Natural killer cell treated with Interleukin-12 subunit alpha and Interleukin-12 subunit beta and Interleukin-15 and Interleukin-18, amount 100 ng/mL, for 72 hours (primary cell): ENCODE measurements at places on chromosomes 3 and 15. TPM values are rescaled to one million over a fixed set of nuclear protein-coding genes. Genes with fewer than 3 reads are reported as not detected.

- peaks cover 60% of the 10 kb centered on the region for H3K27me3 ChIP-seq
- no peak overlapping the region for H3K27ac ChIP-seq
- no peak for DNase-seq
- no peak overlapping the region for H3K4me3 ChIP-seq
Observed at GRCh38 chr3:181713280-181713647, 1.5 kb downstream of the SOX2 start.

TRPM1 gene
- not detected for total RNA-seq

CCR2 gene
- total RNA-seq = 2.5 TPM

GCSAM gene
- 1.00 TPM for total RNA-seq

DNA sequence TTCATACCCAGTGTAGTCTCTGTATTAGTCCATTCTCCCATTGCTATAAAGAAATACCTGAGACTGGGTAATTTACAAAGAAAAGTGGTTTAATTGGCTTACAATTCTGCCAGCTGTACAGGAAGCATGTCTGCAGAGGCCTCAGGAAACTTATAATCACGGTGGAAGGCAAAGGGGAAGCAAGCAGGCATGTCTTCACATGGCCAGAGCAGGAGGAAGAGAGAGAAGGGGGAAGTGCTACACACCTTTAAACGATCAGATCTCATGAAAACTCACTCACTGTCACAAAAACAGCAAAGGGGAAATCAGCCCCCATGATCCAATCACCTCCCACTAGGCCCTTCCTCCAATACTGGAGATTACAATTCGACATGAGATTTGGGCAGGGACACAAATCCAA is 6.3 kb upstream of the PARP14 start:
- no peak overlapping the region for H3K27ac ChIP-seq
- H3K4me3 ChIP-seq = no peak overlapping the region
- H3K4me1 ChIP-seq = peaks cover 15% of the 10 kb centered on the region
- H3K27me3 ChIP-seq = no peaks in the 10 kb centered on the region

DNA sequence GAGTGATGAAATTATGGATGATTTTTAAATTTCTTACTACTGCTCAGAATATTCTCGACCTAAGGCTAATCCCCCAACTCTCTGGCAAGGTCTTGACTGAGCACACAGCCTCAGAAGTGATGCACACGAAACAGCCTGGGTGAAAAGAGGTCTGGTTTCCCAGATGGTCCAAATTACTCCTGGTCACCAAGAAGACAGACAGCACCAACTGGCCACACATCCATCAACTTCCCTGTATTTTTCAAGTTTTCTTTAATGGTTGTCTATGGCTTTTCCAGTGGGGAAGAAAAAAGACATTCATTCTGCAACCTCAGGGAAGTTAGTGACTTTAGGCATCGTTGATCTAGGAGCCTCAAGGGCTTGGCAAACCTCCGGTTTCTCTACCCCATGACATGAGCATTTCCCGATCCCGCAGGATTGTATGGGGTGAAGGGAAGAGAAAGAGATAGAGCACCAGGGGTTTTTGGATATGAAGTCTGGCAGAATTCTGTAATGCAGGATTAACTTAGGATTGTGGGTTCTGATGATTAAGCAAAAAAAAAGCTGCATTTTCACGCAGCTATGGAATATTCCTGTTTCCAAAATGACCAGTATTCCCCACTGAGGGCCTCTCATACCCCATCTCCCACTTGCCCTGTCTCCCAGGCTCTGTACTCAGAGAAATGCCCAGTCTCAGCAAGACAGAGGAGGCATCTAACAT is 62.2 kb downstream of the UMPS start:
- peaks cover 3% of the 10 kb centered on the region for H3K27me3 ChIP-seq
- no peak overlapping the region for H3K4me3 ChIP-seq
- no peak overlapping the region for H3K27ac ChIP-seq
- peaks cover 8% of the 10 kb centered on the region for H3K4me1 ChIP-seq

DNA sequence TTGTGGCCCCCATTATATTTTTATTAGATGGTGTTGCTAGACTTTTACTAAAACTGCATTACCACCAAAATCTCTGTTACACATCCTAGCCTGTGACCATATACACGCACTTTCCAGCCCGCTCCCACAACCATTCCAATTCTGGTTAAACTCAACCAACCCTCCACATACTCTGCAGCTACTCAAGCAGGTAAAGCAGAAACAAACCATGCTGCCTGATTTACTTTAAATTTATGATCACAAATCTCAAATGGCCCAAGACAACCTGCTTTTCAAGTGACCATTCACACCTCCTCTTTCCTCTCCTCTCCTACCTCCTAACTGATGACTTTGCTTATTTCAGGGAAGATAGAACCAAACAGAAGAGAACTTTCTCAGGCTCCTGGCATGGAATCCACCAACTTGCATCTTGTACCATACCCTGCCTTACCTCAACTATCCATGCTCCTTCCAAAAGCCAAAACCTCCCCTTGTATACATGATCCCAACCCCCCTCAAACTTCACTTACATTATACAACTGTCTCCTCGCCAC is 18.5 kb downstream of the ULK4 start:
- no peak overlapping the region for H3K4me3 ChIP-seq
- H3K27ac ChIP-seq = no peak overlapping the region
- no peak for DNase-seq
- H3K36me3 ChIP-seq = no peaks in the 10 kb centered on the region
- H3K27me3 ChIP-seq = no peaks in the 10 kb centered on the region
- no peaks in the 10 kb centered on the region for H3K4me1 ChIP-seq

DNA sequence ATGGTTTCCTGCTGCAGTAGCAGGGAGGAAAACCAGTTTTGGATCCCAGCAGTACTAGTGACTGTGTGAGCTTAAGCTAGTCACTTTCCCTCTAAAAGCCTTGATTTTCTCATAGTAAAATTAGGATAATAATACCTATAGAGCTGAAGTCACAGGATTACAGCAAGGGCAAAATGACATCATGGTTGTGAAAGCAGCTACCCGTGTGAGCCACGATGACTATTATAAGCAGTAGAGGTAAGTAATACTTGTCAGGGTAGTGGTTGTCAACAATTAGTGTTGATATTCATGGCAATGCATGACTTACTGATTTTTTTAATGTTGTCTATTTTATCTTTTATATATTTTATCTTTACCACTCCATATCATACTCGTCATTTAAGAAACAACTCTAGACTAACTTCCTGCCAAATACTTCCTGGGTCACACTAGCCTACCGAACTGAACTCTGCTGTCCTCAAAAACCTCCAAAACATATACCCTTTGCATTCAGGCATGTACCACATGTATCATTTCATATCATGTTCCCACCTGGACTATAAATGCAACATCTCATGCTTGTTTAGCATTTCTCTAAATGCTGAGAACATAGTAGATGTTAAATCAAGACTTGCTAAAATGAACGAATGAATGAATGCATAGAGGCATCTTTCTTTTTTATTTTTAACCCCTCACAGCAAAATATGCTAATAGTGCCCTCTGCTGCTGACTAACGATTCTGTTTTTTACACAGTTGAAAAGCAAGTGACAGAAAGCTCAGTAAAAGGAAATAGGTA is 172.6 kb downstream of the P3H2 start:
- H3K36me3 ChIP-seq = no peaks in the 10 kb centered on the region
- H3K27ac ChIP-seq = no peak overlapping the region
- no peaks in the 10 kb centered on the region for H3K4me1 ChIP-seq
- DNase-seq = no peak
- H3K27me3 ChIP-seq = peaks cover 12% of the 10 kb centered on the region

BHLHE40 gene
- total RNA-seq = 941 TPM

DNA sequence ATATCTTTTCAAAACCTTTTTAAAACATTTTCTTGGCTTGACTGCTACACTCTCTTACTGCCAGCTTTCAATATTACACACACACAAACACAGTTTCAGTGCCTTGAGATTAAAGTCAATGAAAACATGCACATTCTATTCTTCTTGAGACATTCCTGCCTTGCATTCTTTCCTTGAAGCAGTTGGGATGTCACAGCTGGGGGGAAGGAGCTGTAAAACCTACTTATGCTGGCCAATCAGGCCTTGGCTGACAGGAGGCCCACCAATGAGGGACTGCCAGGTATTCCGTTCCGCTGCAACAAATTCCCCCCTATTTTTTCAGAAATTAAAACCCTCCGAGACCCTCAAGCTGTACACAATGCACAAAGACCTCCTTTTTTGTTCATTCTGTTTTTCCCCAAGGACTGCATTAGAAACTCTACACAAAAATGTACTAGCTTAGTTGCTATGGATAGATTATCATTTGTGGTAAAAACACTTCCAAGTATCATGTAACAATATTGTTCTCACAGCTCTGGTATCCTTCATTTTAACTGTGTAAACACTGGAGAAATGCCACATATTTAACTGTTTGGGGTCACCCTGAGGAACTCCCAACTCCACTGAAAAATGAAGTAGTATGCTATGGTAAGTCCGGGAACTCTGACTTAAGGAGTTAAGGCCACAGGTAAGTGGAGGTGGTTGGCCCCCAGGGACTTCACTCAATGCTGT is 18.5 kb downstream of the FSTL1 start:
- DNase-seq = no peak
- H3K27me3 ChIP-seq = peaks cover 31% of the 10 kb centered on the region
- no peaks in the 10 kb centered on the region for H3K4me1 ChIP-seq
- no peak overlapping the region for H3K4me3 ChIP-seq

DNA sequence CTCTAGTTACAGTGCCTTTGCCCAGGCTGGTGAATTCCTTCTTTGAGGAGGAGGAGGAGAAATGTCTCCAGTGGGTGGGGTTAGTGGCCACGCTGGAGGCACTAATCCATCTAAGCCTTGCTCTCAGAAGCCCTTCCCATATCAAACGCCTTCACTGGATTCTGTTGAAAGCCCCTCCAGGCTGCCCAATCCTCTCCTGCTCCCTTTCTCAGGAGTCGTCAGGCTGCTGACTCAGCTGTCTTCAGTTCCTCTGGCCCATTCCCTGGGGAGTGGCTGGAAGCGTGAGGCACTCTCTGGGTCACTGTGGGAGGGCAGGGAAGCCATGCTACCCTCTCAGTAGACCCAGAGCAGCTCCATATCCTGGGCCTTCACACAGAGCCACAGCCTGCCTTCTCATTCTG is 2.7 kb downstream of the AP2M1 start:
- no peaks in the 10 kb centered on the region for H3K27me3 ChIP-seq
- H3K36me3 ChIP-seq = no peaks in the 10 kb centered on the region
- peaks cover 21% of the 10 kb centered on the region for H3K4me1 ChIP-seq
- DNase-seq = no peak
- H3K4me3 ChIP-seq = peak overlapping the region; percentile 97

EIF4A2 gene
- total RNA-seq = 539 TPM

DNA sequence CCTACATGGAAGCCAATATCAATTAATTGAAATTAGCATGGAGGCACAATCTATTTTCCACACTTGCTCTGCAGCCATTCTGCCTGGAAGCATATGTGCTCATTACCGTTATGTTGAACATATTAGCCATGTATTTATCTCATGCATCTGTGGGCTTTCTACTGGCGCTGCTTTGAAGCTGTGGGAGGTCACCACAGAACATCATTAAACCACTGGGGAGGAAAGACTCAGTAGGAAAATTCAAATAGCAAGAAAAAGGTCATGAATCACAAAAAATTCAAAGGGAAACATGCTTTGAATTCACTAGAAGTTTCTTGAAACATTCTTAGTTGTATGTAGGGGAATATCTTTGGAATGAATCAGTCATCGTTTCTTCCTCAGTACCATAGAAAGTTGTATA is 652.5 kb downstream of the EDEM1 start:
- no peak for DNase-seq
- no peaks in the 10 kb centered on the region for H3K27me3 ChIP-seq
- no peaks in the 10 kb centered on the region for H3K4me1 ChIP-seq
- no peak overlapping the region for H3K4me3 ChIP-seq
- no peaks in the 10 kb centered on the region for H3K36me3 ChIP-seq

STAC gene
- total RNA-seq = not detected

GRCh38 chr3:169955406-169955805 is 11.2 kb upstream of the SEC62 start:
- no peak overlapping the region for H3K4me3 ChIP-seq
- no peaks in the 10 kb centered on the region for H3K4me1 ChIP-seq
- no peak overlapping the region for H3K27ac ChIP-seq
- no peak for DNase-seq
- H3K36me3 ChIP-seq = no peaks in the 10 kb centered on the region

TP53BP1 gene
- 27.8 TPM for total RNA-seq

DNA sequence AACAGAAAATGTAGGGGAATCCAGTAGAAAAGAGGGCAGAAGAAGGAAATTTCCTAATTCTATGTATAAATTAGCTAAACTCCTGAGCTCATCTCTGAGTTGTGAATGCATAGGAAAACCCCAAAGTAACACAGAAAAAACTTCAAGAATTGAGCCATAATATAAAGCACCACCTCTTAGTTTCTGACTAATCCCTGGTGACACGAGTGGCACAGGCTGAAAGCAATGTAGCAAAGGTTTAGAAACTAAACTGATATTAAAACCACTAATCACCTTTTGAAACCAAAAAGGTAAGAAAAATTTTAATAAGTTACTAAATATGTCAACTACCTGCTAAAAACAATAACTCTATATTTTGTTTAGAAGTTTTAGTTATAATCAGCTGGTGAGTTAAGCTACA is 255.6 kb upstream of the NECTIN3 start:
- peak overlapping the region; percentile 78 for H3K4me3 ChIP-seq
- no peak overlapping the region for H3K27ac ChIP-seq
- H3K27me3 ChIP-seq = no peaks in the 10 kb centered on the region
- peaks cover 15% of the 10 kb centered on the region for H3K4me1 ChIP-seq
- H3K36me3 ChIP-seq = no peaks in the 10 kb centered on the region
- no peak for DNase-seq

DNA sequence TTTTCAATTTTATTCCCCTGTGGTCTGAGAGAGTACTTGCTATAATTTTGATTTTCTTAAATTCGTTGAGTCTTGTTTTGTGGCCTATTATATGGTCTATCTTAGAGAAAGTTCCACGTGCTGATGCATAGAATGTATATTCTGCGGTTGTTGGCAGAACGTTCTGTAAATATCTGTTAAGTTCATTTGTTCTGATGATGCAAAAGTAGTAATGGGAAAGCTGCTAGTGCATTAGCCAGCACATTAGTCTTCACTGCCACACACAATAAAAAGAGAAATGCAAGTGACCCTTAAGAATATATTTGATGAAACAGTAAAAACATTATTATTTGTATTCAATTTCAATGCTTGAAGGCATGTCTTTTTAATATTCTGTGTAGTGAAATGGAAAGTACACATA is 84.8 kb downstream of the GTPBP8 start:
- H3K27me3 ChIP-seq = no peaks in the 10 kb centered on the region
- no peak for DNase-seq
- no peaks in the 10 kb centered on the region for H3K36me3 ChIP-seq
- H3K4me3 ChIP-seq = no peak overlapping the region
- no peak overlapping the region for H3K27ac ChIP-seq
- H3K4me1 ChIP-seq = no peaks in the 10 kb centered on the region

- no peak overlapping the region for H3K4me3 ChIP-seq
- H3K27ac ChIP-seq = no peak overlapping the region
- H3K36me3 ChIP-seq = no peaks in the 10 kb centered on the region
- DNase-seq = no peak
Observed at GRCh38 chr15:89783111-89783860, 7.2 kb downstream of the MESP2 start.

- H3K27ac ChIP-seq = no peak overlapping the region
- H3K4me3 ChIP-seq = no peak overlapping the region
- H3K4me1 ChIP-seq = peaks cover 11% of the 10 kb centered on the region
- H3K27me3 ChIP-seq = peaks cover 33% of the 10 kb centered on the region
- H3K36me3 ChIP-seq = no peaks in the 10 kb centered on the region
Observed at GRCh38 chr15:83443076-83443847, 3.9 kb upstream of the SH3GL3 start.

ACTRT3 gene
- total RNA-seq = 1.5 TPM

HGD gene
- 1.00 TPM for total RNA-seq

NPAP1 gene
- total RNA-seq = not detected

HHATL gene
- total RNA-seq = not detected

ARPP21 gene
- total RNA-seq = not detected
